ENCODE measurements at places on chromosomes 4 and X.

DNA sequence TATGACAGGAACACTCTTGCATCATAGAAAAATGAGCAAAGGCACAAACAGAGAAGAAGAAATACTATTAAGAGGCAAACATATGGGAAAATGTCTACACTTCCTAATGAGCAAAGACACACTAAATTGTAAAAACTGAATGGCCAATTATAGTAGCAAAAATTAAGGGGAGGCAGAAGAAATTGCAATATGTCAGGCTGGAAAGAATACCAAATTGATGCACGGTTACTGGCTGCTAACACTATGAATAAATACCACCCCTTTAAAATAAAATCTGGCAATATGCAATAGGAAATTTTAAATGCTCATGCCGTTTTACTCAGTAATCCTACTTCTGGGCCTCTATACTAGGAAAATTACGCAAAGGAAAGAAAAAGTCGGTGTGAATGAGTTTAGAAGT, 16.0 kb upstream of the PIN4 start:
- H3K4me1 ChIP-seq, result no peaks in the 10 kb centered on the region
- peaks cover 10% of the 10 kb centered on the region for H3K27me3 ChIP-seq
- H3K36me3 ChIP-seq, result no peaks in the 10 kb centered on the region
- no peak for DNase-seq
- H3K4me3 ChIP-seq, result no peak overlapping the region

DNA sequence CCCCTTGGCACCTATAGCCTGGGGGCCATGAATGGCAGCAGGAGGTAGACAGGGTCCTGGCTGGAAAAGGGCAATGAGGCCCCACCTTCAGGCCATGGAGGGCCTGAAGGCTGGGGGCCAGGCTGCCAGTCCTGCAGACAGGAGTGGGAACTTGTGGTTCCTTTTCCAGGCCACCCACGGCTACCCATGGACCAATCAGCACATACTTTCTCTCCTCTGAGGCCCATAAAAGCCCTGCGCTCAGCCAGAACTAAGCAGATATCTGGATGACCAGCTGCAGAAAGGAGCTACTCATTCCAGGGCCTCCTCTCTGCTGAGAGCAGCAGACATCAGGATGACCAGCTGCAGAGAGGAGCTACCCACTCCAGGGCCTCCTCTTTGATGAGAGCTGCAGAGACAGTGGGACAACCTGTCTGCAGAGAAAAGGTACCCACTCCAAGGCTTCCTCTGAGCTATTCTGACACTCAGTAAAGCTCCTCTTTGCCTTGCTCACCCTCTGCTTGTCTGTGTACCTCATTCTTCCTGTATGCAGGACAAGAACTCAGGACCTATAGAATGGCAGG, 67.2 kb downstream of the NAA11 start:
- no peak overlapping the region for H3K4me3 ChIP-seq
- peaks cover 9% of the 10 kb centered on the region for H3K36me3 ChIP-seq
- no peak overlapping the region for H3K27ac ChIP-seq
- no peaks in the 10 kb centered on the region for H3K27me3 ChIP-seq
- DNase-seq, result no peak
- no peaks in the 10 kb centered on the region for H3K4me1 ChIP-seq

DNA sequence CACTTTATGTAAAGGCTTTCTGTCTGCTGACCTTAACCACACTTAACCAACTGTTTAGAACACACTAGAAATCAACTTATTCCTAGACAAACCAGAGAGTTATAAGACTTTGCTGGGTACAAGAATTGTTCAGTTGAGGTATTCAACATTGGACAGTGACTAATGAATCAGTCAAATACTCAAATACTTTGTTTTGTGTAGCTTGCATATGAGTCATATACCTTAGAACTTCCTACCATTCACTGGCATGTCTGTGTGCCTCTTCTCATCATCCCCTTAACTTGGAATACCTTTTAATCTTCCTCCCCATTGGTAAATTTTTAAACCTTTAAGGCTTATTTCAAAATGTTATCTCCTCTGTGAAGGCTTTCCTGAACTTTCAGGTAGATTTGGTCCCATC, 708.8 kb upstream of the GRIA3 start:
- no peaks in the 10 kb centered on the region for H3K4me1 ChIP-seq
- H3K36me3 ChIP-seq, result no peaks in the 10 kb centered on the region
- no peak overlapping the region for H3K4me3 ChIP-seq
- no peak for DNase-seq
- H3K27ac ChIP-seq, result no peak overlapping the region
- no peaks in the 10 kb centered on the region for H3K27me3 ChIP-seq

GRCh38 chr4:42641656-42642055, 15.2 kb downstream of the ATP8A1 start:
- no peaks in the 10 kb centered on the region for H3K36me3 ChIP-seq
- no peak overlapping the region for H3K4me3 ChIP-seq
- peaks cover 5% of the 10 kb centered on the region for H3K4me1 ChIP-seq

GRCh38 chrX:2538031-2538757, 37.4 kb upstream of the DHRSX start:
- no peak for DNase-seq
- H3K4me3 ChIP-seq, result no peak overlapping the region
- H3K4me1 ChIP-seq, result no peaks in the 10 kb centered on the region

DNA sequence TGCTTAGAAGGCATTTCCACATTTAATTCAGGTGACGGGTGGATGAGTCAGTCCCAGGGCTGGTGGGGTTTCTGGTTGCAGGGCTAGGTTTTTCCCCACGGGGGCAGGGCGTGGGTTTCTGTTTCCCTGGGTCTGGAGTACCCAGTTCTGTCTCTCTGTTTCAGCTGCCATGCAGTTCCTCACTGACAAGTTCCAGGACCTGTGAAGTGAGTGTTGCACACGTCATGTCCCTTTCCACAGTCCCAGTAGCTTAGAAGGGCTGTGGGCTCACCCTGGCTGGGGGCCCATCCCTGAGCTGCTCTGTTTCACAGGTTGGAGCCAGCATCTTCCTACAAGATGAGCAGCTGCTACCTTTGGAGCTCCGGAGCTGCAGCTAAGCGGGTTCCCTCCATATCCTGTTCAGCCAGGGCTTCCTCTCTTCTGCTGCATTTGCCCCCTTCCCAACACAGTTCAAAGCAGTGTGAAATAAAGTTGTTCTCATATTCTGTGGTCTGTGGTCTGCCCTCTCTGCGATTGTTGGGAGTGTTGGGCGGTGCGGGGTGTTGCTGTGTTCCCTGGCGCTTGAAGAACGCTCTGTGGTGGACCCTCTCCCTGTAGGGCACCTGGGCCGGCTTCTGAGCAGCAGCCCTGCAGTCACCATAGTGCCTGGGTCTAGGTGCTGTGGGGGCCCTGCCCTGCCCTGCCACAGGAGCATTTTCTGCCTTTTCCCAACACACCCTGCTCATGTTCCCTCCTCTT, 3.9 kb downstream of the LOC101059915 start:
- no peak overlapping the region for H3K4me3 ChIP-seq
- no peak overlapping the region for H3K27ac ChIP-seq
